ENCODE measurements at places on chromosomes 7 and 10. TPM values are rescaled to one million over a fixed set of nuclear protein-coding genes. Genes with fewer than 3 reads are reported as not detected.

- no peak overlapping the region for H3K4me3 ChIP-seq
- no peaks in the 10 kb centered on the region for H3K36me3 ChIP-seq
- no peak for DNase-seq
- H3K27me3 ChIP-seq = no peaks in the 10 kb centered on the region
- no peaks in the 10 kb centered on the region for H3K4me1 ChIP-seq
These were observed 111.8 kb downstream of the EGFR start for GRCh38 chr7:55130395-55131141.

DNA sequence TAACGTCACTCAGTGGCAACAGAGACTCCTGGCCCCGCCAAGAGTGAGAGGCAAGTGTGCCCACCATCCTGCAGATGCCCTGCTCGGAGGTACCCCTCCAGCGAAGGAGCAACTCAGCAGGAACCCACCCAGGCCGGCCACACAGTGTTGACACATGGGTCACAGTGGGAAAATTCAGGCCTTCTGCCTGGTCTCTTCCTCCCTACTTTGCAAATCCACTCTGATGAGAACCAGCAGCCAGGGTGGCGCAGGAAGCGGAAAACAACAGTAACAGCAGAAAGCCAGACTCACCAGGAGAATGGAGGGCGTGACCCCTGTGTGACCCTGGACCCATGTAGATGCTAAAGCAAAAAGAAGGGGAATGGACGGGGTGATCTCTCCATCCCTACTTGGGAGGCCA lies 53.8 kb downstream of the CTBP2 start:
- H3K36me3 ChIP-seq = no peaks in the 10 kb centered on the region
- H3K27ac ChIP-seq = no peak overlapping the region
- no peaks in the 10 kb centered on the region for H3K27me3 ChIP-seq

Gene TEX47
- total RNA-seq = not detected

Gene NPTX2
- 3.2 TPM for total RNA-seq

GRCh38 chr10:126497672-126498071 lies 109.4 kb upstream of the ADAM12 start:
- no peaks in the 10 kb centered on the region for H3K4me1 ChIP-seq
- H3K27me3 ChIP-seq = no peaks in the 10 kb centered on the region
- no peak overlapping the region for H3K27ac ChIP-seq

Gene CCDC201
- not detected for total RNA-seq

DNA sequence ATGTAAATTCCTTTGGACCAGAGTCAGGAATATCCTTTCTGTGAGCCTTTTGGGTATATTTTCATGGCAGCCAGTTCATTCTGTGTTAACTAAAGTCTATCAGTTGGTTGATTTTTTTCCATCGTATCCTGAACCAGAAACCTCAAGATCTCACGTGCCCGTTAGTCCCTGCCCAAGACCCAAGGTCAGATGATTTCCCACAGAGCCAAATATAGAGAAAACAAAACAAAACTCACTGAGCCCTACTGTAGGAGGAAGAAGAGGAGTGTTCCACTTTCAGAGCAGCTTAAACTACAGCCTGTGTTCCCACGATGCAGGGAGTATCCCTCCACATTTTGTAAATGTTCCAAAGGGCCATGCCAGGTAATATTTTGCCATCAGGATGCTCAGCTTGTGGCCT lies 96.0 kb upstream of the ADO start:
- no peaks in the 10 kb centered on the region for H3K36me3 ChIP-seq
- H3K27me3 ChIP-seq = no peaks in the 10 kb centered on the region
- no peaks in the 10 kb centered on the region for H3K4me1 ChIP-seq
- no peak overlapping the region for H3K4me3 ChIP-seq
- DNase-seq = no peak

- H3K4me1 ChIP-seq = peaks cover 5% of the 10 kb centered on the region
- no peaks in the 10 kb centered on the region for H3K36me3 ChIP-seq
- DNase-seq = no peak
These were observed 382.7 kb downstream of the RPS24 start for GRCh38 chr10:78416031-78417011.

Gene RARRES2
- 297 TPM for total RNA-seq

GRCh38 chr7:138324941-138325340 lies 135.1 kb upstream of the TRIM24 start:
- no peak for DNase-seq
- H3K36me3 ChIP-seq = no peaks in the 10 kb centered on the region
- H3K4me1 ChIP-seq = no peaks in the 10 kb centered on the region
- H3K4me3 ChIP-seq = no peak overlapping the region
- H3K27me3 ChIP-seq = no peaks in the 10 kb centered on the region

Gene CYP2W1
- total RNA-seq = not detected

- H3K27me3 ChIP-seq = no peaks in the 10 kb centered on the region
- DNase-seq = no peak
- no peaks in the 10 kb centered on the region for H3K36me3 ChIP-seq
- H3K4me3 ChIP-seq = no peak overlapping the region
- no peak overlapping the region for H3K27ac ChIP-seq
- no peaks in the 10 kb centered on the region for H3K4me1 ChIP-seq
These were observed 21.3 kb downstream of the CHST15 start for GRCh38 chr10:124072106-124072505.

DNA sequence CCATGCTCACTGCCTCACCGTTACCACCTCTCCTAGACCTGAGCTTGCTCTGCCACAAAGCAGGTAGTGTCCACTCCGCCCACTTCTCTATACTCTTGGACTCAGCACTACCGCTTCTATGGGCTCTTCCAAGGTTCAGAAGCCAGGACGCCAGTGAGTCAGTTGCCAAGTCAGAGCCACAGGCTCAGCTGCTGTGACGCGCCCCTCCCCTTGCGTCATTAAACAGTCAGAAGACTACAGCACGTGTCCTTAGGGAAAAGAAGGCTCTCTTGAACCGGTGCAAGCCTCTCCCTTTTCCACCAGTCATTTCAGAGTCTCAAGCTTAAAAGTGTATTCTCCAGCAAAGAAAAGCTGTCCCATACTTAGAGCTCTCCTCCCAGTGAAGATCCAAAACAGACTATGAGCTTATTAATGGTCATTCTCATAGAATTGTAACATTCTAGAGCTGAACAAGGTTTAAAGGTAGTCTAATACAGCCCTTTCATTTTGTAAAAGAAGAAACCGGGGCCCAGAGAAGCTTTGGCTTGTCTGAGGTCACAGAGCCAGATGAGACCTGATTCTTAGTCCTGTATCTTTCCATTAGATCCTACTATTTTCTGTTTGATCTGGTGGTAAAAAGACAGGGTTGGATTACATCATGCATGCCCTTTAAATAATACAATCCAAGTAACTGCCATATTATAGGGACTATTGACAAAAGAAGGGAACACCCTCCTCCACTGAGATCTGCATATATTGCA lies 40.9 kb upstream of the MET start:
- H3K27ac ChIP-seq = peak overlapping the region; percentile 84
- H3K36me3 ChIP-seq = no peaks in the 10 kb centered on the region
- DNase-seq = peak; percentile 62
- no peak overlapping the region for H3K4me3 ChIP-seq

GRCh38 chr7:28102797-28103196 lies 77.8 kb downstream of the JAZF1 start:
- no peak for DNase-seq
- no peaks in the 10 kb centered on the region for H3K27me3 ChIP-seq
- no peaks in the 10 kb centered on the region for H3K36me3 ChIP-seq
- no peak overlapping the region for H3K27ac ChIP-seq

- no peaks in the 10 kb centered on the region for H3K27me3 ChIP-seq
- H3K4me3 ChIP-seq = no peak overlapping the region
- no peaks in the 10 kb centered on the region for H3K36me3 ChIP-seq
- DNase-seq = no peak
These were observed 141.9 kb upstream of the RHEB start for GRCh38 chr7:151661587-151661986.

- H3K4me1 ChIP-seq = no peaks in the 10 kb centered on the region
- no peak for DNase-seq
- no peaks in the 10 kb centered on the region for H3K36me3 ChIP-seq
- no peaks in the 10 kb centered on the region for H3K27me3 ChIP-seq
- no peak overlapping the region for H3K27ac ChIP-seq
These were observed 70.0 kb upstream of the PAPSS2 start for GRCh38 chr10:87589645-87590051.

Gene BAG3
- total RNA-seq = 17.1 TPM

DNA sequence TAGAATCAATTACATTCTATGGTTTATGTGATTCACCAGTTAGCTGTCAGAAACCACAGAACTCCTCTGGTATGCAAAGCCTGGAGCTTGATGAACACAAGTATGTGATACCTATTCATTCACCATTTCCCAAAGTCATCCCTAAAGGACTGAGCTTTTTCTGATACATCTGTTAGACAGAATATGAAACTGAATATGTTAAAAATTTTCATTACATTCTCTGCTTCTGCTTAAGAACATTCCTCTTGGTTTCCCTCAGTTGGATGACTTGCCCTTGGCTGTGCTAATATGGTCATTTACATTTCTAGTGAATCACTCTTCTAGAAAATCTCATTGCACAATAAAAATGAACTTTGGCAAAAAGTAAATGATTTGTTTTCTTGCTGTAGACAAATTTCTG lies 10.8 kb upstream of the PON1 start:
- DNase-seq = no peak
- no peak overlapping the region for H3K27ac ChIP-seq
- H3K36me3 ChIP-seq = no peaks in the 10 kb centered on the region
- H3K4me1 ChIP-seq = no peaks in the 10 kb centered on the region
- H3K4me3 ChIP-seq = no peak overlapping the region

Gene CLCN1
- total RNA-seq = not detected

Gene PRPS1L1
- not detected for total RNA-seq

All from breast epithelium (tissue), 4 donors.